Ascending aorta (tissue), 2 donors: ENCODE measurements at places on chromosomes 1 and 21.

DNA sequence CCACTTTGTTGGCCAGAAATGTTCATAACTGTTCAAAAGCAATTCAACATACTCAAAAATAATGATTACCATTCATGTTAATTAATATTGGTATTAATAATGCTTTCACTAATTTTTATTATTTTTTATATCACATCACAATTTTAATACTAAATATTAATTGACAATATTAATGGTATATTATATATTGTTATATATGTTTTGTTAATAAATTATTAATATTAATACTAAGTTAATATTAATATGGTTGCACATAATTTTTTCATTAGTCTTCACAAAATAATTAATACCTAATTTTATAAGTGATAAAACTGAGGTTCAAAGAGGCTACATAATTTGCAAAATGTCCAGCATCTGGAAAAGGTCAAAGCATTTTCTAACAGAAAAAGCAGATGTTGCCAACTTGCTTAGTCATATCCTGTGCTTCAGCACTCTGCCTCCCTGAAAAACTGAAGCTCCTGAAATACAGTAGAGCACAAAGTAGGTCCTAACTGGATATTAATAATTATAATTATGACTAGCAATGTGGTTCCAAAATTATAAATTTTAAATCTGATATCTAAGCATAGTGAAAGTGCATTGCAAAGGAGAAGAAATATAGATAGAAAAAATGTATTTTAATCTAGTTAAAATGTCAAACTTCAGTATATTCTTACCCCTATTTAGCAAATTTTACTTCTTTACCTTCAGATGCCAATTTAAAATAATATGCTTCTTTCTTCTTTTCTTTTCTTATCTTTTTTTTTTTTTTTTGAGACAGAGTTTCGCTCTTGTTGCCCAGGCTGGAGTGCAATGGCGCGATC lies 123.2 kb upstream of the TNFSF4 start:
- no peak for DNase-seq

DNA sequence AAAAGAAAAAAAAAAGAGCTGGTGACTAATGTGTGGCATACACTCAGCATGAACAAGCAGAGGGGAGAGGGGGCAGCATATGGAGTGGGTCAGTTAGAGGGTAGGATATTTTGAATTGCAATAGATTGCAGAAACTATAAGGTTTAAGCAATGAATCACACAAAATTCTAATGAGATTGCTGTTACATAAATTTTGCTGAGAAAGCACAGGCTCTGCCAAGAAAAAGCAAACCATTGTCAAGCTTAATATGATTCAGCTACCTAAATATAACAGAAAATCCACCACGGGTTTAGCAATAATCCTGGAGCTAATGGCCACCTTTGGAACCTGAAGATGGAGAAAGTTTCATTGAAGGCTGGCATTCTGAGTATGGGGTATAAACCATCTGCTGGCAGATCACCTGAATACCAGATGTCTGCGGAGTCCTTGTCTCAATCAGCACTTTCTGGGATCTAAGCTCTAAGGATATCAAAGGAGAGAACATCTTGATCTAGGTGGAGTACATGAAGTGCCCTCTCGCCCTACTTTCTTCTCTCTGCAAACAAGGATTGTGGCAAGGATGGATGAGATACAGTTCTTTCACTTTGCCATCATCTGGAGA lies 30.3 kb upstream of the ANGPTL7 start:
- no peak for DNase-seq

- DNase-seq: no peak
Observed at GRCh38 chr1:64242895-64243756, 39.7 kb downstream of the UBE2U start.

GRCh38 chr1:45767035-45767434 lies 16.6 kb upstream of the IPP start:
- no peak for DNase-seq

- DNase-seq: no peak
Observed at GRCh38 chr1:13478692-13479091, 35.1 kb downstream of the LRRC38 start.

- no peak for DNase-seq
Observed at GRCh38 chr1:114154146-114154962, 685 bp upstream of the SYT6 start.

- DNase-seq: peak; percentile 86
Observed at GRCh38 chr1:61077676-61078541, 4.5 kb upstream of the NFIA start.

- peak; percentile 15 for DNase-seq
Observed at GRCh38 chr1:203189951-203190352, 3.4 kb upstream of the CHI3L1 start.

DNA sequence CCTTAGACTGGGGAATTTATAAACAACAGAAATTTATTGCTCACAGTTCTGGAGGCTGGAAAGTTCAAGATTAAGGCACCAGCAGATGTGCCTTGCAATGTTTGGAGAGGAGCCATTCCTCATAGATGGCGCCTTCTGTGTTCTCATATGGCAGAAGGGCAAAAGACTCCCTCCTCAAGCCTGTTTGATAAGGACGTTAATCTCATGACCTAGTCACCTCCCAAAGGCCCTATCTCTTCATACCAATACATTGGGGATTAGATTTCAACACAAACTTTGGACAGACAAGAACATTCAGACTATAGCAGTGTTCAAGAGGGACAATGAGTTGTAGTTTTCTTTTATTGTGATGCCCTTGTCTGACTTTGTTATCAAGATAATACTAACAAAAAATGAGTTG lies 34.3 kb downstream of the PSMG1 start:
- DNase-seq: no peak

GRCh38 chr1:45914836-45915235 lies 111.4 kb downstream of the MAST2 start:
- no peak for DNase-seq

DNA sequence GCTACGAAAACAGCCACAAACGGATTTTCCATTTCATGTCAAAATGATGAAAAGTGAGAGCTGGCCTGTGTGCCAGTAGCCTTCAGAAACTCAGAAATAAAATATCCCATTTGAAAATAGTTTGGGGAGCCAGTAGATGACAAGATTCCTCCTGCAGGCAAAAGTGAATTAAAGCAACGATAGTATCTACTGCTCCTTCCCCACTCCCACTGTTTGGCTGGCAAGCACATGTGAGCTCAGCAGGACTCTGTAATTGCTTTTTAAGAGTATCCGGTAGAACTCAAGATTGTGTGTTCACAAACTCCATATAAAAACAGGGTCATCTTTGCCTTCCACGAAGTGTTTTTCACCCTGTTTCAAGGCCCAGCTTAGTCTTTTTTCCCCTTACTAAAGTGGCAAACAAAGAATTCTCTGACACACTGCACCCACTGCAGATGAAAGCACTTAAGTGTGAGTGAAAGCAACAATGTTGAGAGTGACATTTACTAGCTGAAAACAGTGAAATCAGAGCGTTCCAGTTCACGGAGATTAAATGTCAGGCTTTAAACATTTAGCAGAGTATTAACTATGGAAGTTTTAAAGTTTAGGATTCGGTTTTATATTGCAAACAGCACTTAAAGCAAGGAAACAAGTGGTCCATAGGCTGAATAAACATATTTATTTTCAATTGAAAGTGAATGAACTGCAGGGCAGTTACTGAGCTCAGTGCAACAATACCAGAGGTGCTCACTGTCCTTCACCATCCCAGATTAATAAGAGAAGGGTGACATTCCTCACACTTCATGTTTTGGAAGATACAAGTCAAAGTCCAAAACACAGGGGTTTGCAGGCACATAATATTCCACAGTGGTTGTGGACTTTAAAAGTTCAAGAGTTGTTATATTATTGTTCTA lies 70.0 kb downstream of the ALG14 start:
- DNase-seq: no peak

DNA sequence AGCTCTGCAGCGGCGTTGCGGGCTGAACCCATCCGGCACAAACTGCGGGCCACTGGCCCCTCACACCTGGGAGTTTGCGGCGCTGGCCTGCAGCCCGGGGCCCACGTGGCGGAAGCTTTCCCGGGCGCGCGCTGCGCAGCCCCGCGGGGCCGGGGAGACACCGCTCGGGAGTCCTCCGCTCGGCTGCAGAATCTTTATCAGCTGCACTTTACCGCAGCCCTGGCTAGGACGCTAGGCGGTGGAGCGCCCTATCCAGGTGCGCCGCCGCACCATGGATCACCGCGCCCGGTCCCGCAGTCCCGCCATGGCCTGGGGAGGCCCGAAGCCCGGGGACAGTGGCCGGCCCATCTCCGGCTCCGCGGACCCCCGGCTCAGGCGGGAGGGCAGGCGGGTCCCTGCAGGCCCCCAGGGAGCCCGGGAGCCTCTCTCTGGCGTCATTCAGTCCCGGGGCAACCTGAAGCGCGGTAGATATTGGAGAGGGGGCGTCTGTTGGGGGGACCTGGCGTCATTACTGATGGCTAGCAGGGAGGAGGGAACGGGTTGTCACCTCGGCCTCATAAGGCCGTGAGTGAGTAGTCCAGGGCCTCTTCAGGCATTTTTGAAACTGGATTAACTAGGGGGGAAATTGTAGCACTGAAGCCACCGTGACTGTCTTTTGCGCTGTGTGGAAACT lies 5.7 kb upstream of the OLIG2 start:
- DNase-seq: no peak

DNA sequence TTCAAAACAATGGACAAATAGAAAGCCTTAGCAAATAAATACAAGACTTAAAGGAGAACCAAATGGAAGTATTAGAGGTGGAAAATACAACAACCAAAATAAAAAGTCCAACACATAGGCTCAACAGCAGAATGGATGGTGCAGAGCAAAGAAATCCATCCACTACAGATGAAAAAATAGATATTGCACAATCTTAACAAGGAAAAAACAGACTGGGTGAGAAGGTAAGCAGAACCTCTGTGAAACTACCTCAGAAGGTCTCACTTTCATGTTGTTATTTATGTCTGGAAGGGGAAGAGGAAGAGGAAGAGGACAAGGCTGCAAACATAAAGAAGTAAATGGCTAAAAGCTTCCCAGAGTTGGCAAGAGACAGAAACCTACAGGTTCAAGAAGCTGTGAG lies 158.7 kb upstream of the NBPF11 start:
- DNase-seq: no peak

GRCh38 chr1:226185141-226186036 lies 1.2 kb downstream of the ACBD3 start:
- no peak for DNase-seq

- DNase-seq: no peak
Observed at GRCh38 chr1:238223076-238223640, 332.4 kb upstream of the ZP4 start.
